ENCODE measurements at places on chromosomes 6 and 20.

GRCh38 chr20:52305024-52305645 lies 113.6 kb upstream of the ZFP64 start:
- no peak for DNase-seq

- no peak for DNase-seq
Observed at GRCh38 chr20:31537890-31538289, 23.6 kb downstream of the HM13 start.

GRCh38 chr20:58702859-58703648 lies 10.5 kb downstream of the NPEPL1 start:
- DNase-seq = no peak

DNA sequence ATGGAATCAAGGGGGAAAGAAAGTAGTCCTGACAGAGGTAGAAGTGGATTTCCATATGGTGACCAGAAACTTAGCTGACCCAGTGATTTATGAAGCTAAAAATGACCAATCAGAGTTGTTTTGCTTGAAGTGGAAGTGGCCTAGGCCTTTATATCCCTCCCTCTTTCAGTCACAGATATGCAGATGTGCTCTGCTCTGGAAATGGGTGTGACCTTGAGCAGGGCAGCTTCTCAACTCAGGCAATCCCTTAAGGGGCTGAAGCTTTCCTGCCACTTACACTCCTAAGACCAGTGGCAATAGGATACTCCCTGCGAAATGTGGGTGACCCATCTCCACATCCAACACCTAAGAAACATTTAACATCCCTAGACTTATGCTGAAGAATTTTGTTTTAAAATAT lies 256.6 kb downstream of the EYS start:
- no peak for DNase-seq

DNA sequence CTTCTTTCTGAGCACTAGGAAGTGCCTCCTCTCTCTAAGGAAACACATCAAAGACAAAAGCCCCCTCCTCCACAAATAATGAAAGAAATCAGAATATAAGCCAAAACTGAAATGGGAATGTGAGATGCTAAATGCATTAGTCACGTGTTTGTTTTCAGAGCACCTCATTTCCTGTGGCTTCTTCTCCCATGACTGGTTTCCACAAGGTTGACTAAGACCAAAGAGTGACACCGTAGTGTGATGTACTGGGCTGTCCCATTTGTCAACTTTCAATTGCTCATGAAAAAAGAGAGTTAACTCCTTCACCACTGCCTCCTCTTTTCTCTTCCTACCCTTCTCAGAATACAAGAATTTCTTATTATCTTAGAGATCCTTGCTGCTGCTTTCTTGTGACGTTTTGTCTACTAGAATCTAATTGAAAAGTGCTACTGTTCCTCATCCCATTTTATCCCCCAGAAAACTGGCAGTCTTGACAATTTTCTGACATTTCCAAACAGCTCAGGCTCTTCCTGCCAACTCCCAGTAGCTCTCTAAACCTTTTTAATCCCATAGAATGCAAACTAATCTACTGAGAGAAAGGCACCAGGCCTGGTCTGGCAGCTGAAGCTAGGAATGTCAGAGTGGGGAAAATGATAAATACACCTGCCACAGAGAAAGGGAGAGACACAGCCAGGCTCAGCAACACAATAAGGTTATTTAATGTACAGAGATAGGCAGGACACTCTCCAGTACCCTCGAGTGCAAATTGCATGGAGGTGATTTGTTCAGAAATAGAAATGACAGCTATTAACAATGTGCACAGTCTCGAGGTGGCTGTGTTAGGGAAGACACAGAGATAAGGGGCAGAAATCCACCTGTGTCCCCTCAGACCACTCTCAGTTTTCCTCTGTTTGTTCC lies 671.7 kb upstream of the NRSN1 start:
- DNase-seq = no peak

DNA sequence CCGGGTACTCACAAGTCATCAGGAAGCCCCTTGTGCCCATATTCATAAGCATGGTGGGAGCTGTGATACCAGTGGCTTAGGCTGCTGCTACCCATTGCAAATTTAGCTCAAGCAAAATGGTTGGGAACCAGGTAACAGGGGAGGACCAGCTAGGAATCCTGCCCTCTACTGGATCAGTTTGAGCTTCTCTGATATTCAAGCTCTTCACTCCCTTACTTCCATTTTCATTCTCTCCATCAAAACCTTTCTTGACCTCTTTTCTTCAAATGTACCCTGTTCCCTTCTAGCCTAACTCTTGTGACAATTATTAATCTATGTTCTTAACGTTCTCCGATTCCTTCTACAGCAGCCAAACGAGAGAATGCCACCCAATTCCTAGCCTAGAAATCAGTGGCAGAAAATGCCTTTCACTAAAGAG lies 9.7 kb downstream of the NOL7 start:
- no peak for DNase-seq

DNA sequence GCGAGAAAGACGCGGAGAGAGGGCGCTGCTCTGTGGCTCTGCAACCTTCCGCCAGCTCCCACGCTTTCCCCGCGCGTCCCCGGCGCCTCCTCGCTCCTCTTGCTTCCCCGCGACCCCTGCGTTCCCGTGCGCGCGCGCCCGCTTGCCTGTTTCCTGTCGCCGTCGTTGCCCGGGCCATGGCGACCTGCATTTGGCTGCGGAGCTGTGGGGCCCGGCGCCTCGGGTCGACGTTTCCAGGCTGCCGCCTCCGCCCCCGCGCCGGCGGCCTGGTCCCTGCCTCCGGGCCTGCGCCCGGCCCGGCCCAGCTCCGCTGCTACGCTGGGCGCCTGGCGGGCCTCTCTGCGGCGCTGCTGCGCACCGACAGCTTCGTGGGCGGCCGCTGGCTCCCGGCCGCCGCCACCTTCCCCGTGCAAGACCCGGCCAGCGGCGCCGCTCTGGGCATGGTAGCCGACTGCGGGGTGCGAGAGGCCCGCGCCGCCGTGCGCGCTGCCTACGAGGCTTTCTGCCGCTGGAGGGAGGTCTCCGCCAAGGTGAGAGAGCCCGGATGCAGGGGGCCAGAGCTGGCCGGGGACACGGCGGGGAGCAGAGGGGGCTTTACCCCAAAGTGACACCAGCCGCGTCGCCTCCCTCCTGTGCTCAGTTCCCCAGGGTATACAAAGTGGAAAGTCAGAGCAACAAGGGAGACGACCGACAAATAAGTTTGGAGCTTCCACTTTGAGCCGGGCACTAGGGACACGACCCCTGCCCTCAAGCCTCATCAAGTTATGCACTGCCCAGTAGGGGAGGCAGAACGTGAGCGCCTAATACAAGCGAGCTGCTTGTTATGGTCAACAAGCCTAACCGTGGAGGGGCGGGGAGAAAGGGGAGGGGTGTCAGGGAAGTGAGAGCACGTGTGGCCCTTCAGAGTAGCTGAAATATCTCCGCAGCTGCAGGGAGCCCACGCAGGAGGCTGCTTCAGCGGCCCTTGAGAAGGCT lies at the start of gene ALDH5A1:
Gene ALDH5A1, plus strand, starts transcription at position 149 of the 975 bp plus-strand sequence. Its CDS starts 28 bp downstream, at position 177.
- DNase-seq = no peak

DNA sequence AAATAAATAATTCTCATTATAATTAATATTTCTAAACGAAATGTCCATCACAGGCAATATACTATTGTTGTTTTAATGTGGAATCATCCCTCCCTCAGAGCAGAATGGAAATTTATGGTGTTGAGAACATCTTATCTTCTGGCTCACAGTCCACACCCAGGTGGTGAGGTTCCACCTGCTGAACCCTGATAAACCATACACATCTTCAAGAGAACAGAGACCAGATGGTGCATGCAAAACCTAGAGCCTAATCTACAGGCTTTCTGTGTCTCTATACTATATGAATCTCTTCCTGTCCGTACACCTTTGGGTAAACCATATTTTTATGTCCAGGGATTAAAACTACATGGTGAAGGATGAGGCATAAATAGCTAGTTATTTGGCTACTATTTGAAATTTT lies 52.3 kb upstream of the UFL1 start:
- DNase-seq = no peak

- DNase-seq = no peak
Observed at GRCh38 chr6:75791881-75792280, 42.8 kb downstream of the MYO6 start.

GRCh38 chr6:83258517-83258916 lies 65.4 kb downstream of the RWDD2A start:
- no peak for DNase-seq

DNA sequence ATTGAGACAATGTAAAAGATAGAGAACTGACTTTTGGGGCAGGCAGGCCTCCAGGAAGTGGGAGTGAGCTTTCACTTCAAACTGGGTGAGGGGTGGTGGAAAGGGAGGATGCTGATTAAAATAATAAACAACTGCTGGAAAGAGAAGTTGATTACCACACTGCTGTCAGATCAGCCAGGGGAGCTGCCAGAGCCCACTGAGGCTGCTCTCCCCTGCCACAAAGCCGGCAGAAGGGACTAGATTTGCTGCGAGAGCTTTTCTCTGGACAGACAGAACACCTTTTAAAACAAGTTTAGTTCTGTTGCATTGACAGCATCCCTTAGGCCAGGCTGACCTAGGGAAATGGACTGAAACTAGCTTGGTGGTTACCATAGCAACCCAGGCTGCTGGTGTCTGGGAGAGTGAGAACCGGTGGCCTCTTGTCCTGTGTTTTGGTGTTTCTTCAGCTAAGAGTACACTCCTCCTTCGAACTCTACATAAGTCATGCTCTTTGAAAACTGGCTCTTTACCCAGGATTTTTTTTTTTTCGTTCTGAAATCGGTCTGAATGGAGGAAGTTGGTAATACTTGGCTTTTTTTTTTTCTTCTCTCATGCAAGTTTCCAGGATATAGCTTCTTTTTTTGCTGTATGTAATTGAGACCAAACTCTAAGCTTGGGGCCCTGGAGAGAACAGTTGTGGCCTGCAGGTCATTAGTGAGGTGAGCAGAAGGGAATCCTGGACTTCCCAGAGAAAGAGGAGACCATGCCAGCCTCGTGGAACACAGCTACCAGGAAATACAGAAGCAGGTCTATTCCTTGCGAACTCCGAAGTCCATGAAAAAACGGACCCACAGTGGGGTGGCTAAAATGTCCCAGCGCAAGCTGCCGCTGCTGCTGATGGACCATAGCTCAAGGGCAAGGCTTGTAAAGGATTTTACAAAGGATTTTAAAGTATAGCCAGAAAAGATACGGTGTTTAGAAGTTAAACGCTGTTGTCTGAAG lies 374.4 kb downstream of the UTRN start:
- no peak for DNase-seq

GRCh38 chr6:2133716-2134310 lies 111.6 kb downstream of the GMDS start:
- DNase-seq = no peak

- DNase-seq = no peak
Observed at GRCh38 chr20:37519508-37520418, 1.3 kb upstream of the NNAT start.

DNA sequence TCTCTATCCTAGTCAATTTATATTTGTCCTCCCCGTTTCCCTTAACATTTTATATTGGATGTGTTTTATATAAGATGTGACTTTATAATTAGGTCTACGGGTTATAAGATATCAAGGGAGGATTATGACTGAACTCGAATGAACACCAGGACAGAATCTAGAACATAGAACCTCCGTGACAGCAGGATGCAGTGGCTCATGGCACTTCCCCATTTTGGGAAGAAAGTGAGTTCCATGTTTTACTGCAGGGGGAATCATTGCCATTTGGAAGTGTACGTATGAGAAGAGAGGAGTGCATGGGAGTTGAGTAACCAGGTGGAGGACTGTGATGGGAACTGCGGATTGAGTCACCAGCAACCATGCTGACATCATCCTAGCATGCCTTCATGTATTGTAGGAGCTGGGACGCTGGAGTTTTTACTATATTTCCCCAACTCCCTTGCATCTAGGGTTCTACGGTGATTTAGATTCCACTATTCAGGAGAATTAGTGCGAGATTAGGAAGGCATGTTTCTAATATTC lies 56.1 kb upstream of the FOXC1 start:
- DNase-seq = no peak

DNA sequence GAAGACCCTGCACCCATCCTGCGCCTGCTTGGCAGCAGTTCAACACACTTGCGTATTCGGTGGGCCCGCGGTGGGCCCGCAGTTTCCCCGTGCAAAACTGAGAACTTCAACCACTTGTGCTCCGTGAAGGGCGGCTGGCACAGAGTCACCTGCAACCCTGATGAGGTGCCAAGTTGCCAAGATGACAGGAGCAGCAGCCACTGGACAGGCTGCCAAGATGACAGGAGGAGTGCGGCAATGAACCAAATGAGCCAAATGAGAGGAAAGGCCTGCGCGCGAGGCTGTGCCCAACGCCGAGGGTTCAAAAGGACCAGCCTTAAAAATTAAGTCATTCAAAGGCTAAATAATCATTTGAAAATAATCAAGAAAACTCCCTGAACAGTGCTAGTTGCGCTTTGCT lies 20.1 kb downstream of the DIDO1 start:
- no peak for DNase-seq

- DNase-seq = no peak
Observed at GRCh38 chr6:126302191-126302590, 37.7 kb upstream of the CENPW start.

DNA sequence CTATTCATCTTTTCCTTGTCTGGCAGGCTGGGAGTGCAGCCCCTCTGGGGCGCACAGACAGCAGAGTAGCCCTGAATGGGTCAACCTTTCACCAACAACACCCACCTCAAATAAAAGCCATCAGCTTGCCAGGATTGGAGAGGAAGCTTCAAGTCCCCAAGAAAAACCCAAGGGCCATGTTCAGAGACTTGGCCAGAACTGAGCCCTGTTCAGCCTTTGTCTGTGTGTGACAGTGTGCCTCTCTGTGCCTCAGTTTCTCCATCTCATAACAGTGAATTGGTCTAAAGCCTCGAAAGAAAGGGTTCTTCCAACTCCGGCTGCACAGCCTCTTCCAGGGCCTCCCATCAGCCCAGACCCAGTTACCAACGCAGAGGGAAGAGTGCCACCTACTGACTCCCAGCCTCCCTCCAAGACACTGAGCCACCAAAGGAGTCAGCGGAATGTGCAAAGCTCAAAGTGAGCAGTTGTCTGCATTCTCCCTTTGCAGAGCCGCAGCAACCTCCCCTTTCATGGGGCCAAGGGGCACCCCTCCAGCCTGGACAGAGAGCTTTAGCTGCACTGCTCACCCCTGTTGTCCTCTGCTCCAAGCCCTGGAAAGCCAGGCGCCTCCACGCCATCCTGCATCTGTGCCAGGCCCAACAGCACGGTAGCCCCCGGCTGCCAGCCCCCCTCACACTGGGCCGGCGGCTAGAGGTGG lies 82.7 kb upstream of the TOP1 start:
- DNase-seq = peak; percentile 2

DNA sequence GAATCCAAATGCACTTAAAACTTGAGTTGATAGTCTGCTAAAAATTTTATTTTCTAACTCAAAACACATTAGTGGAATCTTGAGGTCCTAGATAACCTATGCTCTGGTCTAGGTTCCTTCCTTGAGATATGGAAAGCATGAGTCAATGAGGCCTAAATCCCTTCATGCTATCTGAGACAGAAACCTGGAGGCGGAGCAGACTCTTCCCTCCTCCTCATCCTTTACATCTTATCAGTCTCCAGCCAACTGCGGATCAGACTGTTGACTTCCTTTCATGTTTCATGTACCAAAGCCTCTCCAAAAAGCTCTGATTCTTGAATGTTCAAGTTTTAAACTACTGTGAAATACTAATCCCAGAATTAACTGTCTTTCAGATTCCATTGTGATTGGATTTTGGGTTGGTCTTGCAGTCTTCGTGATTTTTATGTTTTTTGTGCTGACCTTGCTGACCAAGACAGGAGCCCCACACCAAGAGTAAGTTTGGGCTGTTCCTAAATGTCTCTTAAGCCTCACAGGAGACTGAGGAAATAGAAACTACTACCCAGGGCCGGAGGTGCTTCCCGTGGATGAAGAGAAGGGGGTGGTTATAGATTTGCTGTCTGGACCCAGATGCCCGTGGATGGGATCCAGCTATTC lies 29.1 kb downstream of the MRAP2 start:
- no peak for DNase-seq

All from NCI-H187 treated with DMSO at 0.1 percent for 48 hours (cell line).